ENCODE measurements at places on chromosomes 5 and 9.
A peak's percentile ranks its signal among the peaks of the same experiment; 100 is the strongest.

DNA sequence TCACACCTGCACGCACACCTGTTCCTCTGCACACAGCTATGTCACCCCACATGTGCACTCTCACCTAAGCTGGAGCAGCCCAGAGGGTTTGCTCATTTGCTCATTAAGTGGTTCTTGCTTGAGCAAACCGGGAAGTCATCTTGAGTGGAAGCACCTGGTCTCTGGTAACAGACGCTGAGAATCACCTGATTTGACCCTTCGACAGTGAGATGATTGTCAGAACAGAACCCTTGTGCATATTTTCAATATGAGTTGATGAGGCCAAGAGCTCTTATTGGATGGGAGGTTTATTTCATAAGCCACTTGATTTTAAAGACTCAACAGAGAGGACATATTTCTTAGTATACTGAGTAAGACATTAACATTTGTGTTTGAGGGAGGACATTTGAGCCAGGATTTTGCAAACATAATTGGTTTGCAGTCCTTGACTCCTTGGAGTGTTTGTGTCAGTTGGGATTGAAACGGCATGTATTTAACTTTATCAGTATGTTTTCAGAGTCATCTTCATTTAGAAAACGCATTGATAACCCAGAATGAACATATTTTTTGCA, 22.1 kb upstream of the LPCAT1 start:
- DNase-seq, result no peak

GRCh38 chr9:103821115-103821514, 273.0 kb upstream of the SMC2 start:
- no peak for DNase-seq

- peak; percentile 6 for DNase-seq
Measured at GRCh38 chr9:120713257-120714087, 798 bp downstream of the MEGF9 start.

- DNase-seq, result no peak
Measured at GRCh38 chr9:74120470-74120869, 376.7 kb upstream of the RORB start.

DNA sequence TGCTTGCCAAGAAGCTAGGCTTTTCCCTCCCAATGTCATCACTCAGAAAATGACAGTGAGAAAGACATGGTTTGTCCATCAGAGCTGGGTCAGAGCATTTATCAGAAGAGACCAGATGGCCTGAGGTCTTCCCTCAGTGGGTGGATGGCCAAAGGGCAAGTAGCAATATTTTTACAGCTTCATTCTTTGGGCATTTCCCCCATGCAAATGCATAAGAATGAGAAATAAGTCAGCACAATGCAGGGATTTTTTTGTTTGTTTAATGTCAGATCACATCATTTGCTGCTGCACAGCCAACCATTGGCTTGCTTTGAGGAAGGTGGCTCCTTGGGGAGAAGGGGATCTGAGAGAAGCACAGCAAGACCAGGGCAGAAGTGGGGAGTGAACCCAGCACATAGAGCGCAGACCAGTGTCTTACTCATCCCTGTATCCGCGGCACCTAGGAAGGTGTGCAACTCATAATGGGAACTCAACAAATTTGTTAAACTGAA, 209.6 kb downstream of the SEMA6A start:
- DNase-seq, result no peak

DNA sequence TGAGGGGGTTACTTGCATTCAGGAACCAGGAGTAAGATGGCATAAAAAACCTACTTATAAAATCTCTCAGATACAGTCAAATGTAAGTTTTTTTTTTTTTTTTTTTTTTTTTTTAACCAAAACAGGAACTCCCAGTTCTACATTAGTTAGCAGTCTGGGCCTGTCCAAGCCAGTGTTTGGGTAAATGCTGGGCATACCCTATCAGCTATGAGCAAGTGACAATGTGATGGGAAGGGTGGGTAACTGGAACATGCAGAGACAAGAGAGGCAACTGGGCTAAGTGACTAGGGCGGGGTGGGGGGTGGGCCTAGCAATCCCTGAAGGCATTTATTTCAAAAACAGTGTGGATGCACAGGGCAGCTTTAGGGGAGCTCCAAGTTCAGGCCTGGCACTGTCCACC, 2.3 kb downstream of the NMRK1 start:
- no peak for DNase-seq

DNA sequence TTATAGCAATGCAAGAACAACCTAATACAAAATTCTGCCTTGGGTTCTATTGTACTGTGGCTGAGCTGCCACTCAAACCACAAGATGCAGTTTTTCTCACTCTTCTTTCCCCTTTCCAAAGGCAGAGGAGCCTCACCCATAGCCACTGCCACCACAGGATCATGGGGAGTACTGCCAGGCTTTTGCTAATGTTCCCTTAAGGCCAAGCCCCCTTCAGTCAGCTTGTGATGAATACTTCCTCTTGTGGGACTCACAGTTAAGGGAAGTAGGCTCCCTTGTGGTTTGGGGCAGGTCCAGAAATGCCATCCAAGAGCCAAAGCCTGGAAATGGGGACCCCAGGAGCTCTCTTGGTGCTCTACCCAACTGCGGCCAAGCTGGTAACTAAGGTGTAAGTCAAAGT, 258.7 kb downstream of the SPATA31D1 start:
- no peak for DNase-seq

GRCh38 chr9:125739436-125739835, 7.7 kb upstream of the PBX3 start:
- DNase-seq, result no peak

DNA sequence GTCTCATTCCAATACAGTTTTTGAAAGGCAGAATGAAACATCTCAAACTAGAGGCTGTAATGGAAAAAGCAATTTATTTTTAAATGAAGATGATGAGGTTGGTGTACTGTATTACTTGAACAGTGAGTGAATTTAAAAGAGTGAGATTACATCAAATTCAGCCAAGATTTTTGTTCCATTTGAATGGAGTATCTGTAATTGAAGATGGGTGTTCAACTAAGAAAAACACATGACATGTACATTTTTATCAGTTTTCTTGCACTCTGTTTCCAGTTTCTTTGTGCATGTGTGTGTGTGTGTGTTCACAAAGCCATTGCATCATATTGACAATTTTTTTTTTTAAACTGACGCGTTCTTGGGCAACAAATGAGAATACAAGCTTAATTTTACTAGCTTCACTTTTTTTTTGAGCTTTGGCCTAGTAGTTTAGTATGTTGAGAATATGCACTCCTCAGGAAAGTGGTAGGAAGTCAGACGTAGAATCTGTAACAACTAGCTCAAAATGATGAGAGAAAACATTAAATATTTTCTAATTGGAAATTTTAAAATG, 243.5 kb downstream of the MAST4 start:
- no peak for DNase-seq

DNA sequence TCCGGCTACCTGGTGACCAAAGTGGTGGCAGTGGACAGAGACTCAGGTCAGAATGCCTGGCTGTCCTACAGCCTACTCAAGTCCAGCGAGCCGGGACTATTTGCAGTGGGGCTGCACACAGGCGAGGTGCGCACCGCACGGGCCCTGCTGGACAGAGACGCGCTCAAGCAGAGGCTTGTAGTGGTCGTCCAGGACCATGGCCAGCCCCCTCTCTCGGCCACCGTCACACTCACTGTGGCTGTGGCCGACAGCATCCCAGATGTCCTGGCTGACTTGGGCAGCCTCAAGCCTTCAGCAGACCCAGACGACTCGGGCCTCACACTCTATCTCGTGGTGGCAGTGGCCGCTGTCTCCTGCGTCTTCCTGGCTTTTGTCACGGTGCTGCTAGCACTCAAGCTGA, 2.1 kb downstream of the PCDHGA4 start:
- no peak for DNase-seq

DNA sequence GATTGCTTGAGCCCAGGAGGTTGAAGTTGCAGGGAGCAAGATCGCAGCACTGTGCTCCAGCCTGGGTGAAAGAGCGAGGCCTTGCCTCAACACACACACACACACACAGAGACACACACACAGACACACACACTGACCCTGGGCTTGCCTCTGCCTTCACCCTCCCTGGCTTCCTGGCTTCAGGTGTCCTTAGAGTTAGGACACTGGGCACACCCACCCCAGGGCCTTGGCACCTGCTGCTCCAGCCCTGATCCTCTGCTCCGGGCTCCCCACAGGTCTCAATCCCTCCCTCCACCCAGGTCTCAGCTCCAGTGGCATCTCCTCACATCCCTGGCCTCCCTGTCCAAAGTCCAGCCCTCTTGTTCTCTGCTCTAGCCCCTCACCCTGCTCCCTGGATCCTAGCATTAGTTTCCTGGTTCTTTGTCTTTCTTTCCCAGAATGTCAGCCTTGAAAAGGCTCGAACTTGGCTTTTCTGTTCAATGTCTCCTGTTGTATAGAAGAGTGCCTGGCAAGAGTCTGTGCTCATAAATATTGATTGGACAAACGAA, 212.9 kb downstream of the C9orf50 start:
- DNase-seq, result no peak

- no peak for DNase-seq
Measured at GRCh38 chr5:97545886-97546535, 363.0 kb upstream of the RIOK2 start.

DNA sequence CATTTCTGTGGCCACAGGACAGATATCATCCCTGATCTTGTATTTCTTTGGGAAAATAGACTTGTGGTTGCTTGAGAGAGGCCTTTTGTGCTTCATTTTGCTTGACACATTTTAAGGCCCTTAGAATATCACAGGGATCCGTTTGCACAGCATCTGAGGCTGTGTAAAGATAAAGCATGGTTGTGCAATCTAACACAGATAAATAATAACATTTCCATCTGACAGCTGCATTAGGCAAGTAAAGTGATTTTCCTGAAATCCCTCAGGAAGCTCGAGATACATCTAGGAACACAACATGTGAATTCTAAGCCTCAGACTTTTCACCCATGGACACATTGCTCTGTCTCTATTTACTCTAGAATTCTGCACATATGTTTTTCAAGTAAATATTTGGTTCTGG, 212.8 kb upstream of the ADAMTSL1 start:
- no peak for DNase-seq

DNA sequence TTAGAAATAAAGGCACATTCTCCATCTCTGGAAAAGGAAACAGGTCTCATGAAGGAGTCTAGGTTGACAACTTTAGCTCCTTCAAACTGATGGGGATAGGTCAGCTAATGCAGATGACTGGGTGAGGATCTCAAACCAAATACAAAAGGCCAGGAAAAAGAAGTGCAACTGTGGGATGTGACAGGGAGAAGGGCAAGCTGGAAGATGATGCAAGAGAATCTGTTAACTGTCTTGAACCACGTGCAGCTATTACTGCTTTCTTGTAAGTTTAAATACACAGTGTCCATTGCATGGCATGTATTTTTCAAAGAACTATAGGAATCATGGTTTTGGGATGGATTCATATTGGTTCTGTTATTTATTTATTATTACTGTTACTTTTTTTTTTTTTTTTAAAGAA, 331.8 kb downstream of the NDUFS4 start:
- DNase-seq, result no peak

DNA sequence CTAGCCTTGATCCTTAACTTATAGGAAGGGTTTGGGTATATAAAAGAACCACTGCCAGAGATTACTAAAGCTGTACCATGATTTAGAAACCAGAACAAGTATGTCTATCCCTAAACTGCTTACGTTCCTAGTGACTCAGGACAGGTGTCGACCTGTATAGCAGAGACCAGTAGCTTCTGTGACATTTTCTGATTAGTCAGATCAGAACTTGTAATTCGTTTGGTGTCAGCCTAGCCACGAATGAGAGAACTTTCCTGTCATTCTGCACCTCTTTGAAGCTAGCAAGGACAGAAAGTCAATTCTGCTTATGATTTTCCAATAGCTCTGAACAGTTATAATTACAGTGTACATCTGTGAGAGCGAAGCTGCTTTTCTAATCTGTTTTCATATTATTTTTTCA, 39.5 kb downstream of the PRKACG start:
- no peak for DNase-seq

- DNase-seq, result no peak
Measured at GRCh38 chr5:116953251-116953930, 378.8 kb upstream of the SEMA6A start.

DNA sequence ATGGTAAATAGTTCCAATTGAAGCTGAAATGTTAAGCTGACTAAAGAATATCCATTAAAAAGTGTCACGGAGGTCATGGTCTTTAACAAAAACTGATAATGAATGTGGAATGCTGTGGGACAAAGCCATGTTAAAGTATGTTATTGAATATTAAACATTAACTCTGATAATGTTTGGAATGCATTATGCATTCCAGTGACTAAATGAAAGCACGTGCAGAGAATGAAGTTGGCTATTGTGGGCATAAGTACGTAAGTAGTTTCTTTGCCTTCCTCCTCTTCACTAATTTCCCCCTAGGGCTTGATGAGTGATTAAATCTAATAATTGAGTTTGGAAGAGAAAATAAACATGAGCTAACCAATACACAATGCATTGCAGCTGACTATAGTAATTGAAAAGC, 640.4 kb upstream of the CDH10 start:
- DNase-seq, result no peak

- DNase-seq, result no peak
Measured at GRCh38 chr5:16889972-16890519, 46.0 kb downstream of the MYO10 start.

DNA sequence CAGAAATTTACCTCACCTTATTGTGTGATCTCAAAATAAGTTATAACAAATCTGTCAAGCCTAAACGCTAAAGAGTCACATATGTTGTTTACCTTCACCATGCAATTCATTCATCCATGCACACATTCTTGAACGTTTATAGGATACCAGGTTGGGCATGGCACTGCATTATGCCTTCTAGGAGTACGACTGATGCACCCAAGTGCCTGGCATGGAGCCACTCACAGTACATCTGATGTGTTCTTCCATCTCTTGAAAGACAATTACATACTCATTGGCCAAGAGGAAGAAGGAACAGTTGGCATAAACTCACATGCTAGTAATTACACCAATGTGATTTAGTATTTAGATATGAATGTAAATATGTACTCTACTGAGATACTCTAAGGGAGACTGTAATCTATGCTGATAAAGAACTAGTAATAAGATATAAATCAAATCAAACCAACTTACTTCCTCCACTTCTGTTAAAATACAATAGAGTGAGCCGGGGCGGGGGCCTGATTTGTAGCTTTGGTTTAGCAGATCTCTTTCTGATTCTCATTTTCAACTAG, 90.7 kb downstream of the LPAR1 start:
- no peak for DNase-seq

GRCh38 chr9:93110311-93110855, 14.4 kb downstream of the CARD19 start:
- DNase-seq, result no peak

GRCh38 chr9:20382460-20383071, 239.7 kb downstream of the MLLT3 start:
- DNase-seq, result no peak
